ENCODE measurements at places on chromosomes 2 and 18.

GRCh38 chr2:171086352-171087290 lies 74.1 kb downstream of the TLK1 start:
- peak; percentile 20 for DNase-seq

DNA sequence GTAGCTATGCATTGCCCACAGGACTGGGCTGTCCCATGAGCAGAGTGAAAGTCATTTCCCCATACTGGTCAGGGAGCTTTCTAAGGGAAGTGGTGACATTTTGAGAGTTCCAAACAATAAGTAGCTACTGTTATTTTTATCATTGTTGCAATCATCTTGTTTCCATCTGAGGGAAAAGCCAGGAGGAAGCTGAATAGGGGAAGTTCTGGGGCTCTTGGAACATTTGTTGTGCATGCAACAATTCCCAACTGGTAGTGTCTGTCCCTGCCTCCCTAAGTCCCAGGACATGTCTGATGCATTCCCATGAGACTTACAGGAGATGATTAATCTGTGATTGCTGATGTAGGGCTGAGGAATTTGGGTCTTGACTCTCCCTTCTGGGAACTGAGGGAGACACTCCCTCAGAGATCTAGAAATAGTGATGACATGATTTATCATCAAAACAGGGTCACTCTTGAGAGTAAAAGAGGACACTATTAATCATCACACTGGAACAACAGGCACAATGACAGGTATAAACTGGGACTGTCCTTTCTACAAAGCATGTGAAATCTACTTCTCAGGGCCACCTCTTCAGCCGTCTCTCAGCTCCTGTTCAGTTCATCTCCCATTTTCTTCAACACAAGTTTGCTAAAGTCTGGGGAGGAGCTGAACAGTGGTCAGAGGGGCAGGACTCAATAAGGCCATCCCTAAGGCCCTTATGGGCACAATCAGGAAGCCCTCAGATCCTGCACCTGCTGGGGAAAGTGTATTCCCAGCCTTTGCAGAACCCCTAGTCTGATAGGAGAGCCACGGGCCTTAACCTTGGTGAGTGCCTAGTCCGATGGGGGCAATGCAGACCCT lies 28.0 kb upstream of the MARCO start:
- no peak for DNase-seq

DNA sequence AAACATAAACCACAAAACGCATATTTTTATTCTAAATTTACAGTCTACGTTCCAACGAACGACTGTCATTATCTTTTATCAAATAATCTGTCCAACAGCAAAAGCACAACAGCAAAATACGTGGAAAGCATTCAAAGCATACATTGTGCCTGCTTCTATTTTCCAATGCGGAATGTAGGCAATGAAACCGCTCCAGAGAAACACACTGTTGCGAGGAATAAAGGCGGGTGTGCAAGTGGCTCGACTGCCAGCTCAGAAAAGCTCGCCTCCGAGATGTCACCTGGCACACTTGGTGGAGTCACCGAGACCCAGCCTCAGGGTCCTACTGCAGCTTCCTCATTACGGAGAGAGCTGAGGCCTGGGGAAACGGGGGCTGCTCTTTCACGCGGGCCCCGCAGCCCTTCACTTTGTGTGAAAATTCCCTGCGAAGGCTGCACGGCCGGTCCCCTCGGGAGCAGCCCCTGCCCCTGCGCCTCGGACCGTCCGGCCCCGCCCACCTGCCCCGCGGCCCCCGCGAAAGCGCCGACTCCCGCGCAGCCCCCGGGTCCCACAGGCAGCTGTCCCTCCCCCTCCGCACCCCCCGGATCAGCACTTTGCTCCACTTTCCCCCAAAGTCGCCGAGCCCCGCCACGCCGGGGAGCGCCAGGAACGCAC lies 752 bp downstream of the MGAT4A start:
- peak; percentile 75 for DNase-seq

DNA sequence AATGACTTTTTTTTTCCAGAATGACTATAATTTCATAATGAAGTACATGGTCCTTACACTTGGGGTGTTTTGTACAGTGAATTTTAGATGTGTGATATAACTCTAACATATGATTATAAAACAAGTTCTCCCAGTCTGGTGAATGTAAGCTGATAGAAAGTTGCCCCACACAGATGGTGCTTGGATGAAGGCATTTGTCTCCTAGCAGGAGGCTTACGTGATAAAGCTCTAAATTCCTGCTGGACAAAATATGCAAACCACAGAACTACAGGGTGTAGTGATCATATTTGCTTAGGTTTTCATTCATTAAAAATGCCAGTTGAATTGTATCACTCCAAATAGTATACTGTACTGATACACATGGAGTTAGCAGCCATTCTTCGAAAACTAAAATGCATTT lies 85.5 kb downstream of the DSC3 start:
- DNase-seq: no peak

- no peak for DNase-seq
Measured at GRCh38 chr2:74079522-74080341, 68.0 kb downstream of the BOLA3 start.

- no peak for DNase-seq
Measured at GRCh38 chr2:231277962-231278361, 79.5 kb downstream of the ARMC9 start.

DNA sequence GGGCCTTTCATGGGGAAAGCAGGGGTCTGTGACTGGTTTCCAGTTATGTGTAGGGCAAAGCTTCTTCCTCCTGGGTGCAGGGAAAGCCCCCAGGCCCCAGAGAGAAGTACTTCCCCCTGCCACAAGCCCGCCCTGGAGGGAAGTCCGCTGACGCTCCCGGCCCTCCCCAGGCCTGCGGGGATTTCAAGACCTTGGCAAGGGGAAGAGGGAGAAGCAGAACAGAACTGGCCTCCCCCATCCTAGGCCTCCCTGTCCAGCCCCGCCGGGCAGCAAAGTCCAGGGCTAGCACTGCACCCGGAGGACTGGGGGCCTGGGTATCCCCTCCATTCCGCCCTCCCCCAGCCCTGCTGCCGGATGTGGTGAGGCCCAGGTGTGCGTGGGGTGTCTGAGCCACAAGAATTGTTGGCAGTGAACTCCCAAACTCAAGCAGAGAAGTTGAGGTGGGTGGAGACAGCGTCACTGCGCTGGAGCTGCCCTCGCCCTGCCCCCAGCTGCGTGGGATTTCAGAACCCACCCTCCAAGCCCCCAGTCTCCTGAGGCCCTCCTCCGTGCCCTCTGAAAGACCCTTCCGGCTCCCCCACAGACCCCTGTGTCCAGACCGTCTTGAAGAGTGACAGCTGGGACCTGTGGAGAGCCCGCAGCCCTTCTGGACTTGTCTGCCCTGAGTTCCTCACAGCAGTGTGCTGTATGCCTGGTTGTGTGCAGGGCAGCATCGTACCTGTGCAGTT lies 1.1 kb upstream of the DUSP2 start:
- no peak for DNase-seq

- no peak for DNase-seq
Measured at GRCh38 chr2:137929519-137929916, 34.8 kb upstream of the HNMT start.

DNA sequence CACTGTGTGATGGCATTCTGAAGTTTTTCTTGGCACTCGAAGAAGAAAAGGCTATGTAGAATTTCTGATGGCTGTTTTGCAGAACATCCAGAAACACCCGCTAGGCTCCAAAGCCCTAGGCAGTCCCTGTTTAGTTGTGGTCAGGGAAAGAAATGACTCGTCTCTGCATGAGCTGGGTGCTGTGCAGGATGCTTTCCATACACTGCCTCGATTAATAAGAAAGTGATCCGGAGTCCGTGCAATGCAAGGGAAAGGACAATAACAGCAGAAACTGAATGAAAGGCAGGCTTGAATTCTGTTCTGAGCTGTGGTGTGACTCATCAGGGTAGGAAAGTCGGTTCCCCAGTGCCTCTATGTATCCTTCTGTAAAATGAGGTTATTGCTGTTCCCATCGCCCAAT lies 18.7 kb downstream of the MAPRE3 start:
- no peak for DNase-seq

- no peak for DNase-seq
Measured at GRCh38 chr2:70712916-70713315, 55.1 kb downstream of the ADD2 start.

DNA sequence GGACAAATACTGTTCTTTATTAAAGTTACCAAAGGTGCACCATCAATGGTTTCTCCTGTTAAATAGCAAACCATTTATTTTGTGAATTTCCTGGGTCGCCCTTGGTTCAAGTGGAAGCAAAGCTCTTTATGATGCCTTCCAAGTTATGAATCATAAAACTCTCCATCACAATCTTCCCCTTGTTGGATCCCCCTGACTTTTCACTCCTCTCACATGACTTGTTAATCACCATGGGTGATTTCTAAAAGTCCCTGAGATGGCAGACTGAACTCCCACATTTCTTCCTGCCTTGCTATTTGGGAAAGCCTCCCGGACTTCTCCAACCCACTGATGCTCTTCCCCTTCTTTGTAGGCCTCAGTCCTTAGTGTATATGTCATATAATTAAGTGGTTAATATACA lies 176.0 kb downstream of the THADA start:
- no peak for DNase-seq

- DNase-seq: no peak
Measured at GRCh38 chr2:168552450-168552856, 96.4 kb downstream of the CERS6 start.

- no peak for DNase-seq
Measured at GRCh38 chr18:72652990-72653593, 109.0 kb upstream of the CBLN2 start.

DNA sequence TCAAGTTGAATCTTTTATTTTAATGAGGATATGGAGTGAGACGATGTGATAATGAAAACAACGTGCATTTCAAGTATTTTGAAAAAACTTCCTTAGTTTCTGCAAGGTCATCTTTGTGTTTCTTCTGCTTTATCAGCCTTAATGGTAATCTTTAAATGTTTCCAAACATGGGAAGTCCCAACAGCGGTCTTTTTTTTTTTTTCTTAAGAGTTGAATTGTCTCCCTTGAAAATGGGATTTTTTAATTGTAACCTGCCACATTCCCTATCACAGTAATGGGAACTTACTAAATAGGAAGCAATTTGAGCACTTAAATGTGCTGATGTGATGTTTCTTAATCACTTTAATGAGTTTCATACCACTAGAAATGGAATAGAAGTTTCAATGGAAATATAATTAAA lies 45.8 kb downstream of the ATIC start:
- no peak for DNase-seq

DNA sequence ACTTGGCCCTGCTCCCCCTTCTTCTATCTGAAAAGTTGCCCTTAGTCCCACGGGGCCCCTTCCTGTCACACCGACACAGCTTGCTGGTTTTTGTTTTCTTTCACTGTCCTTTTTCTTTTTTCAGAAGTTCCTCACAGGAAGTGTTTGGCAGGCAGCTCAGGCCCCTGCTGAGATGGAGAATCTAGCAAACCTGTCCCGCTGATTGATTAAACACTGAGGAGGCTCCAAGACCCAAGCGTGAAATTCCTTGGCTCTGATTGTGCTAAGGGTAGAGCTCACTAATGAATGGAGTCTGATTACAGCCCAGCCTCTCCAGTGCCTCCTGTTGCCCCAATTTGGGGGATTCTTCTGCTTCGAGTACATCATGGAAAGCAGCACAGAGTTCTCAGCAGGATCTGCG lies 365.9 kb upstream of the MEX3C start:
- no peak for DNase-seq
